Mesenchymal stem cell (in vitro differentiated cells and primary cell): ENCODE measurements at places on chromosomes 5 and 9.

GRCh38 chr9:4397917-4398316 is 92.4 kb upstream of the SLC1A1 start:
- no peak for DNase-seq

DNA sequence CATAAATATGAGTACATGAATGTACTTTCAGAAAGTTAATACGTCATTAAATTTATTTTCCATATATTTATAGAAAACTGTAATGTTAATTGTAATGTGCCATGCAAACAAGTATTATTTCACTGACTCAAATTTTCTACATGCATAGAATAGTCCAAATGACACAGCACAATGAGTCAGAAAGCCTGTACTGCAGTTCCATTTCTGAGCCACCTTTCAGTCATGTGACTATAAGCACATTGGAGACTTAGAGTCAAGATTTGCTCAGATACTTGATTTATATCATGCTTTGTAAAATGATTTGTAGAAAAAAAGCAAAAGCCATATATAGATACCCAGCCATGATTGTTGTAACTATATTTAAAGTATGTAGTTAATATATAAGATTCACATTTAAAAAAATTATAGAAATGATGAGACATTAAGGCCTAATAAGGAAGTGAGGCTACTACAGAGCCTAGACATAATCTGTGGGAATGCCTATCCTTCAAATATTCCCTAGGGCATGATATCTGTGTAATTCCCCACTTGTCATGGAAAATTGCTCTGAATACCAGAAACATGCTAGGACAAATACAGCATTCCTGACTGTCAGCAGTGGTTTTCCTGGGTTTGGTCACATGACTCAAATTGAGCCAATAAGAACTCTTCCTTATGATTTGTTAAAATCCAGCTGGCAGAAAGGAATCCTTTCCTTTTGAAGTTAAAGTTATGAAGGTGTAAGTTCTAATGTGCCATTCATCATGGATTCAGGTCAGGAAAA is 50.0 kb downstream of the PTPRD start:
- peak; percentile 53 for DNase-seq

DNA sequence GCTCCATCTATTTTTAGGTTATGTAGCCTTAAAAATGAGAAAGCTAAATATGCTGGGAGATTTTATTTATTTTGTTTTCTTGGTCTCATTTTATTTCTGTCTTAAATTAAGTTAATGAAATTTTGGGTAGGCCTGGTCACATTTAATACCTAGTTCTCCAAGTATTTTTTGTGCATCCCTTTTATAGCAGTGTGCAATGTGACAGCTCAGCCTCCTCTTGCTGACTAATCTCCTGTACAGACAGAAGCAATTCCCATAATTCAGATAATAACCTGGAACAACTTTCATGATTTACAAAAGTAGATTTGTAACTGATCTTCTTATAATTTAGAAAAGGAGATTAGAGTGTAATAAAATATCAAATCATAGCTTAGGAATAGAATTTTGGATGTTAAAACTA is 403.9 kb downstream of the ADGRV1 start:
- no peak for DNase-seq

DNA sequence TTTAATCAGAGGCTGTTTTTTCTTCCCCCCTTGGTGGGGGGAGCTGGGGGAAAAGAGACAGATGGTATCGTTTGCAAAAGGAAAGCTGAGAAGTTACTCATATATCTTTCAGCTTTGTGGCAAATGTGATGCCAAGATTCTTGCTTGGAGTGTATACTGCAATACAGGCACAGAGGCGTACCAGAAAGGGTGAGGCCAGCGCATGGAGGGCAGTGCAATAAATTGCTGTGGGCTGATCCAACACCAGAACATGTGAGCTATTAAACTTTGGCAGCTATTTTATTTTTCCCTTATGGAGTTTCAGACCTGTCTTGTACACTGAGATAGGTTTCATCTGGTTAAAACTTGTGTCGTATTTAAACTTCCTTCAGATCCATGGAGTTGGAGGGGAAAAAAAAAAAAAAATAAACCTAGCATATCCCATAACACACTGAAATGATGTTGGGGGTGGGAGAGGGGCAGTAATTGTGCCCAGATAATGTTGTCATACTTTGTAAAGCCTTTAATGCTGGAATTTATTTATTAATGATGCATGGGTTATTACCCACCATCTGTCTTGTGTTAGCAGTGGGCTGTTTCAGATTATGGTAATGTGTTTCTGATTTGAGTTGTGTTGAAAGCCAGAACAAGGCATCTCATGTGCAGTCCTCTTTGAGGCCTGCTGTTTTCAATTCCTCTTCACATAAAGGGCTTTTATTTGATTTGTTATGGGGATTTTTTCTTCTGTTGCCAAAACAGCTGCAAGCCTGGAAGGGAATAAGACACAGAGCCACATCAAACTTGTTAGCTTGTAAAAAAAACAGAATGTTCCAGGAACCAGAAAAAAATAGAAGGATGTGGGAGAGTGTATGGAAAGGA is 891.3 kb downstream of the TLE1 start:
- peak; percentile 13 for DNase-seq

GRCh38 chr5:17056141-17056631 is 120.1 kb upstream of the MYO10 start:
- peak; percentile 35 for DNase-seq

- DNase-seq = no peak
Observed at GRCh38 chr5:50302815-50303490, 138.1 kb downstream of the EMB start.

- DNase-seq = no peak
Observed at GRCh38 chr9:28209130-28209529, 635.8 kb upstream of the C9orf72 start.

GRCh38 chr9:95901506-95901905 is 26.0 kb downstream of the ERCC6L2 start:
- no peak for DNase-seq

- DNase-seq = no peak
Observed at GRCh38 chr9:112271466-112272098, 61.8 kb downstream of the PTBP3 start.

- no peak for DNase-seq
Observed at GRCh38 chr9:99127356-99128132, 22.6 kb downstream of the TGFBR1 start.

DNA sequence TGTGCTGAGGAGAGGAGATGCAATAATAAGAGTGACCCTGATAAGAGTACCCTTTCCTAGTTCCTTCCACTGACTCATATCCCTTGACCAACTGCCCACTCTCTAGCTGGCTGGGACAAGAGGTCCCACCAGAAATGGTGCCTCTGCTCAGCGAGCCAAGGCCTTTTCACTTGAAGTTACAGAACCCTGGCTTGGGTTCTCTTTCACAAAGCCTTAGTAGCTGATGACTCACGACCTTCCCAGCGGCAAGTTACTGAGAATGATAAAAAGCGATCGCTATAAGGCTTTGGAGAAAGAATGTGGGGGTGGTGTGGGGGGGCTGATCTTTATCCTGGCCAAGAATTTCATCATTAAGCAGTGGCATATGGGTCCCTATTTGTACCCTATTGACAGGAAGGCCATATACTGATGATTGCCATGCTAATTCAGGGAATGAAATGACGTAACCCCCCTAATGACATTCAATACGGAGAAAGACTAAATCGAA is 90.3 kb downstream of the FBXO38 start:
- DNase-seq = no peak

GRCh38 chr9:110891760-110892159 is 146.5 kb downstream of the LPAR1 start:
- DNase-seq = no peak

DNA sequence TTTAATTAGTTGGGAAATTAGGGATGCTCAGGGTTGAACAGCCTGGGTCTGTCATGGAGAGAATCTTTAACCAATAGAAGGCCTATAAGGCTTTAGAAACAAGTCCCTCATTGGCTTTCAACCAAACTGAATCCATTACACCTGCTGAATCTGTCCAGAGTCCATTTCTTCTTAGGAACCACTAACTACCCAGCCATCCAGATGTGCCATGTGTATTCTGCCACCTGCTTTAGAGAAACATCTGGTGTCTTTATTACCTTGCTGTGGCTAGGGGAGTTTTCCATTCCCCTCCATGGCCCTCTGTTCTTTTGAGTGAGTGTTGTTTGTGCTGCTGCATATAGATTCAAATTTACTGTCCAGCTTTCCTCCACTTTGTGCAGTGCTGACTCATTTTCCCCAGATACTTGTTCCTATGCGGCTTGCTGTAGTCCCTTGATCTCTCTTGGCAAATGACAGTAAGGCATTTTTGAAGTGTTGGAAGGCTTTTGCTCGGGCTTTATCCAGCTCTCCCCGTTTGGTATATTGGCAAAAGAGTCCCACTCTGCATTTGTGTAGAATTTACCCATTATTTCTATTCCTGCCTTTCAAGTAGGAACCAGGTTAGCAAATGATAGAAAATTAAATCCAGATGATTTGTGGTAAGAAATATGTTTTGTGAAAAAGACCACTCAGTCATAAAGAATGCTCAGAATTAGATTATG is 54.6 kb downstream of the NLN start:
- peak; percentile 7 for DNase-seq

DNA sequence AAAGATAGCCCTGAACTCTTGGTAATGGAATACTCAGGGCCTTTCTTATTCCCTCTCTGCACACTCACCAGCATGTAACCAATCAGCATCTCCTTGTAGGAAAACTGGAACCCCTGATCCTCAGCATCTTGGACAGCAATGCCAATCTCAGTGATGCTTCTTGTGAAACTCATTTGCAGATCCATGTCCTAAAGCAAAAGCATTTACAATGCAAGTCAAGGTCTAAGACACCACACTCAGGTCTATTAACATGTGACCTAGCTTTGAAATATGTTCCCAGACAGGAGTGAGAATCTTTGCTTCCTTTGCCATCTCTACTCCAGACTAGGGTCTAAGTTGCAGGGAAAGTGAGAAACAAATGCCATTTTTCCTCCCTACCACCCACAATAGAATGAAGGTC is 38.2 kb downstream of the MROH2B start:
- DNase-seq = no peak

DNA sequence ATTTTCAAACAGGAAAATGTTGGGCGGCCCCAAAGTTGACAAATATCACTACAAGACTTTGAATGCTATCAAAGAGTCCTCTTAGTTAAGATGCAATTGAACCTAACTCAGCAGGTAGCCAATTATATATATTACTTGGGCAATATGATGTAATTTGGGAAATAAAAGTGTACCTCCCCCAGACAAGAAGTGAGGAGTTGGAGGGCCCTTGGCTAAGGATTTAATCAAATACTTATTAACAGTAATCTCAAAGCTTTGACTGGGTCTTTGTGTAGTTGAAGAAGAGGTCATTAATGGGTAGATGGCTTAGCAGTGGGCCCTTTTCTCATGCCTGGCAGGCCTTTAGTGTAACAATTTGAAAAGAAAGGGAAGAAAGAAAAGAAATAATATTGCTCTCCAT is 599.0 kb downstream of the CSNK1G3 start:
- DNase-seq = no peak

DNA sequence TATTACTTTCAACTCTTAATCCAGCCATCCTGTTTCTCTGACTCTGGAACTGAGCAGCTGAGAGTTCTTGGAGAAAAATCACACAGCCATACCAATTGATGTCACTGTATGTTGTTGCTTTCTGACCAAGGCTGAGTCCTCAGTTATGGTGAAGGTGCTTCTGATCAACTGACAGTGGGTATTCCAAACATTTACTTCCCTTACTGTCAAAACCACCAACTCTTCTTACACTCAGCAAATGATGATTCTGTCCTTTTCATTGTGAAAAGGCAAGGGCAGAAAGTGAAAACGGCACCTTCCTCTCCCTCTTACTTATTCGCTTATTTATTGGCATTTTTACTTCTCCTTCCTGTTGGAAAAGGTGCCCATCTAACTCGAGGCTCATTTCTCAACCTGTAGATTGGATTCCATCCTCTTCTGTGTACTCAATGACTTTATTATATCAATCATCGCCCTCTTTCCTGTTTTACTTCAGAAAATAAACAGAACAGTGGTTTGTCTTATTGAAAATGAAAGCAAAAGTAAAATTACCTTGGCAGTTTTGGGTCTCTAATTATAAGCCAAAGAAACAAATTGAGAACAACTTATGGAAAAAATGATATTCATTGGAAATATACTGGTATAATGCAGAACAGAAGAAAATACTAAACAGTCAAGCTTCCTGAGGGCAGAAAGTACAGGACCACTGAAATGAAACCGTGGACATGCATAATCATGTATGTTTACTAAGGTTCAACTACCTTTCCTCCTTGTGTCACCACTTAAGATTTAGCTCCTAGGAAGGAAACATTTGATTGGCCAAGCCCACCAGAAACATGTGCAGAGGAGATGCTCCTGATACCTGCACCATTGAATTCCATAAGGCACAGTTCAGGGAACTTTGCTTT is 104.5 kb upstream of the CHD1 start:
- peak; percentile 36 for DNase-seq

- DNase-seq = peak; percentile 2
Observed at GRCh38 chr5:119583684-119584083, 45.7 kb upstream of the FAM170A start.

- DNase-seq = no peak
Observed at GRCh38 chr5:172115541-172115982, 72.5 kb downstream of the STK10 start.

GRCh38 chr9:130289711-130290241 is 24.2 kb downstream of the HMCN2 start:
- no peak for DNase-seq

DNA sequence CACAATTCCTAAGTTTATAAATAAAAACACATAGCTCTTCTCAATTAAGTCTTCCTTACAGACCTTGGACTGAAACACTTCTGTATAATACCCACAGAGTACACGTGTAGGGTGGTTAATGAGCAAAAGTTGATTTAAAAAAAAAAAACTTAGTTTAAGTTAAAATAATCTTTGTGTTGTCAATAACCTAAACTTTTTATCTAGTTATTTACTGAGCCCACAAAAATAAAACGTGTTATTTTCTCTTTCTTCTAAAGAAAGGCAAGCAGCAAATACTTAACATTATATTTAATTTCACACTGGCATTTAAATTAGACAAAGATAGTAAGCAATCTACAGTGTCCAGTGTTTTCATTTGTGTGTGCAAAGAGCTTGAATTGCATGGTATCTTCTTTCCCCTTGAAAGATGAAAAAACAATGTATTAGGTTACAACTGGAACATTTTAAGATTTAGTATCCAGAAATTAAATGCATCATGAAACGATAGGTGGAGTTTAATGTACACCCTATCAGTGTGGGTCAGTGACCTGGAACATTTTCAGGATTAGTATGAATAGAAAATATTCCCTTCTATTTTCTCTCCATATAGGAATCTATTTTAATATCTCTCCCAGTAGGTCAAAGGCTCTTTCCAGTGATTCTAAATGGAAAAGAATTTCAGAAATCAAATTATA is 1014.8 kb downstream of the NR2F1-AS1 start:
- no peak for DNase-seq
